Lung (tissue), 17 donors: ENCODE measurements at places on chromosomes 12 and 14.

GRCh38 chr14:56129092-56129491 is 10.9 kb downstream of the PELI2 start:
- H3K4me1 ChIP-seq, result peaks cover 17% of the 10 kb centered on the region
- DNase-seq, result no peak
- H3K27me3 ChIP-seq, result no peaks in the 10 kb centered on the region
- no peak overlapping the region for H3K4me3 ChIP-seq
- no peaks in the 10 kb centered on the region for H3K36me3 ChIP-seq

- no peaks in the 10 kb centered on the region for H3K4me1 ChIP-seq
- no peak overlapping the region for H3K27ac ChIP-seq
- no peak for DNase-seq
- H3K4me3 ChIP-seq, result no peak overlapping the region
Observed at GRCh38 chr14:67549734-67550133, 16.6 kb downstream of the PLEKHH1 start.

- H3K4me1 ChIP-seq, result no peaks in the 10 kb centered on the region
- no peak for DNase-seq
- peaks cover 6% of the 10 kb centered on the region for H3K36me3 ChIP-seq
- no peak overlapping the region for H3K4me3 ChIP-seq
- no peak overlapping the region for H3K27ac ChIP-seq
Observed at GRCh38 chr12:2653461-2653965, 141.3 kb upstream of the FKBP4 start.

DNA sequence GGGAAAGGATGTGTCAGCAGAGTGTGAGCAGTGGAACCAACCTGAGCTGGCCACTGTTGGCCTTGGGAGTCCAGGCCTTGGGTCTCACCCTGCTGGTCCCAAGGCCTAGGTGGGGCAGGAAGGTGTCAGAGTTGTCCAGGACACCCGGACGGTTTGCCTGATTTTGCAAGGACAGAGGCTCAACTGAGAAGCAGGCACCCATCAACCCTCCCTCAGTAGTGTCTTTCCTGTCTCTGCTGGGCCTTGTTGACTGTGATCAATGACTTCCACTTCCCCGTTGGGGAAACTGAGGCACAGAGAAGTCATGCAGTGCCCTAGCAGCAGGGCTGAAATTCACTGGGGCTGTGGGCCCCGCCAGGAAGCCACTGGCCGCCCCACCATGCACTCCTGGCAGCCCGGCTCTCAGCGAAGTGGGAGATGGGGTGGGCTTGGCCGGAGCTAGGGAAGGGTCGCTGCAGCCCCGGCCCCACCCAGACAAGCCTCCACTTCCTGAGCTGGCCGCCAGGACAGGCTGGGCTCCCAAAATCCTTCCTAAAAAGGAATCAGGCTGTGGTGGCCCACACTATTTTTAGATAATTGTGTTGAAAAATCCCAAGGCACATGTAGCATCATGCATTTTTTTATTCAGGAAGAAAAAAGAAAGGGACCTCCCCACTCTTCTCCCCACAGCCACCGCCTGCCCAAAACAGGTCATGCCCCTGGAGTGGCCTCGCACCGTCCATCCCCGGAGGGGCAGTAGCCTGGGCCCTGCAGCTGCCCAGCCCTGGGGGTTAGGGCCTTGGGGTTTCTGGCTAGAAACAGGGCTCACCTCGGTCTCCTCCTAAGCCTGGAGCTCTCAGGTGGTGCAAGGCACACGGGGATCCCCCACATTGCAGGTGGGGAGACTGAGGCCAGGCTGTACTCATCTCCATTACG is 127.4 kb downstream of the CALM1 start:
- H3K4me3 ChIP-seq, result no peak overlapping the region
- DNase-seq, result no peak
- H3K27ac ChIP-seq, result no peak overlapping the region
- H3K36me3 ChIP-seq, result no peaks in the 10 kb centered on the region
- H3K27me3 ChIP-seq, result no peaks in the 10 kb centered on the region
- peaks cover 39% of the 10 kb centered on the region for H3K4me1 ChIP-seq
